ENCODE measurements at places on chromosomes 7 and 10.

DNA sequence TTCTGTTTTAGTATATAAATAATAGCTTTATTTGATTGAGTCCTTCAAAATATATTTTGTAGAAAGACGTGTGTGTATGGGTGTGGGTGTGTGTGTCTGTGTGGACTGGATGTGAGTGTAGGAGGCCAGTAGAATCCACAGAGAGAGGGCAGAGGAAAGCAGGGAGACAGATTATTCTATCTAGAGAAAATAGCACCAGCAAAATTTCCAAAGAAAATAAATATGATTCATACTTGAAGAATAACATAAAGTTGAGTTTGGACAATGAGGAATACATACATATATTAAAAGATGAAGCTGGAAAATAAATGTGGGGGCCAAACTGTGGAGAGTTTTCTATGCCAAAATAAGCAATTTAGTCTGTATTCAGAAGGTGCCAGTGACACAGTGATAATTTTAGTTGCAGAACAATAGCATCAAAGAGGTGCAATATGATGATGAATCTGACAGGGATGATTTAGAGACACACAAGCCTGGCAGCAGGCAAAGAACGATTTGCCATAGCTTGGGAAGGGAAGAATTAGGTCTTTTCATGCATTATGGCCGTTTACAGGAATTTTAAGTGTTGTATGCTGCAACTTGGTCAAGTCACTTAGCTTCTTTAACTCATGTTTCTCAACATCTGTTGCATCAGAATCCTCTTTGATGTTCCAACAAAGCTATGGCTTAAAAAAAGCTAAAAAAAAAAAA, 121.3 kb downstream of the SEMA3A start:
- H3K4me3 ChIP-seq, result no peak overlapping the region
- no peaks in the 10 kb centered on the region for H3K36me3 ChIP-seq
- no peak for DNase-seq
- H3K27me3 ChIP-seq, result no peaks in the 10 kb centered on the region
- no peaks in the 10 kb centered on the region for H3K4me1 ChIP-seq
- H3K27ac ChIP-seq, result no peak overlapping the region

- no peak overlapping the region for H3K4me3 ChIP-seq
- DNase-seq, result no peak
- H3K27ac ChIP-seq, result no peak overlapping the region
- H3K36me3 ChIP-seq, result no peaks in the 10 kb centered on the region
- H3K4me1 ChIP-seq, result no peaks in the 10 kb centered on the region
Observed at GRCh38 chr7:109552017-109552416, 982.3 kb downstream of the DNAJB9 start.

DNA sequence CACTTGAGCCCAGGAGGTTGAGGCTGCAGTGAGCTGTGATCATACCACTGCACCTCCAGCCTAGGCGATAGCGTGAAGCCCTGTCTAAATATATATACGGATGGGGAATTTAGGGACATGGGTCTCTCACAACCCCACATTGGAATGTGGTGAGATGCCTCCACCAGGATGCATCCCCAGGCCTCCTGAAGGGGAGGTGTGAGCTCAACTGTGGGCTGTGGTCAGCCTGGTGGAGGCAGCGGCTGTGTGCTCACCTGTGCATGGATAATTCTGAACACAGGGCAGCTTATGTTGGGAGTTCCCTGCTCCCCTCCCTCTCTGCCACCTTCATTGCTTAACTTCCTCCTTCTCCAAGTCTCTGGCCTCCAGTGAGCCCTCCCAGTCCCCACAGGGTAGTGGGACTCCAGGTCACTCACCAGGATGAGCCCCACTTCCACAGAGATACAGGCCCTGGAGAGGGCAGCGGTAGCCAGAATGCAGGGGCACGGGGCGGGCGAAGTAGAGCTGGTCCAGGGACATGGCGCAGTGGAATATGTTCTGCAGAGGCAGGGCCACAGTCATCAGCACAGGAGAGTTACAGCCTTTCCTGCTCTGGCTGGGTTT, 30.4 kb downstream of the PYROXD2 start:
- DNase-seq, result no peak
- H3K4me3 ChIP-seq, result no peak overlapping the region
- no peaks in the 10 kb centered on the region for H3K4me1 ChIP-seq
- no peaks in the 10 kb centered on the region for H3K36me3 ChIP-seq

DNA sequence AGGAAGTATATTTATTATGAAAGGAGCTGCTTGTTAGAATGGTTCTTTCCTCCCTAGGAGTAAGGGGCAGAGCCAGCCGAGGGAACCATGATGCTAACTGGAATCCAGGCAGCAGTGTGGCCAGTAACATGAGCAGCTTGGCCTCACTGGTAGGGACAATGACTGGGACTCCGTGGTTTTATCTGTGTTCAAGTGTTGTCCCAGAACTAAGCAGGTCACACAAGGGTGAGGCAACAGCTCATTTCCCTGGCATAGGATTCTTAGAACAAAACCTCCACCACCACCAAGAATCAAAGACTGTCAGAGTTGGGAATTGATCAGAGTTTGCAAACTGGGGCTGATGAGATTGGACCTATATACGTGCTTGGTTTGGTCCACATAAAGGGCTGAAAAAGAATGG, 138.9 kb upstream of the COBL start:
- no peak for DNase-seq
- H3K27me3 ChIP-seq, result peaks cover 3% of the 10 kb centered on the region
- no peak overlapping the region for H3K4me3 ChIP-seq
- H3K36me3 ChIP-seq, result no peaks in the 10 kb centered on the region
- H3K27ac ChIP-seq, result no peak overlapping the region
- H3K4me1 ChIP-seq, result no peaks in the 10 kb centered on the region

- H3K27me3 ChIP-seq, result no peaks in the 10 kb centered on the region
- H3K4me1 ChIP-seq, result peaks cover 5% of the 10 kb centered on the region
- no peak overlapping the region for H3K4me3 ChIP-seq
- no peak for DNase-seq
- peaks cover 13% of the 10 kb centered on the region for H3K36me3 ChIP-seq
Observed at GRCh38 chr10:43177595-43177994, 39.4 kb downstream of the CSGALNACT2 start.

- no peaks in the 10 kb centered on the region for H3K36me3 ChIP-seq
- H3K4me1 ChIP-seq, result no peaks in the 10 kb centered on the region
- DNase-seq, result no peak
- no peak overlapping the region for H3K4me3 ChIP-seq
- no peak overlapping the region for H3K27ac ChIP-seq
Observed at GRCh38 chr7:88401009-88401623, 94.4 kb upstream of the STEAP4 start.

DNA sequence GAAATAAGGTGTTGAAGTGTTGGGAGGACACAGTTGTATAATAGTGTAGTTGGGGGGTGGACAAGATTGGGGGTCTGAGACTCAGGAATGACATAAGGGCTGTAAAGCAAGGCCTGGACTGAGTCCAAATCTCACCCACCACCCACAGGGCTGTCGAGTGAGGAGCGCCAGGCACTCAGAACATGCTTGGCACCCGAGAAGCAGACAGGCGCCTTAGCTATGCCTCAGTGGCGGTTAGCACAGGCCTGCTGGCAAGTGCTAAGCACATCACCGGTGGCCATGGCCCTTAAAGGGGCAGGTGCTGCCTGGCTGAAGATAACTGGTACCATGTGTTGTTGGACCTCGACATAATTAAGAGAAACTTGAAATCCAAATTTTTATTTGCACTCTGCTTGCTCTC, 90.7 kb downstream of the COL13A1 start:
- H3K27ac ChIP-seq, result no peak overlapping the region
- no peak for DNase-seq
- no peaks in the 10 kb centered on the region for H3K4me1 ChIP-seq
- no peaks in the 10 kb centered on the region for H3K27me3 ChIP-seq
- H3K36me3 ChIP-seq, result no peaks in the 10 kb centered on the region
- no peak overlapping the region for H3K4me3 ChIP-seq

DNA sequence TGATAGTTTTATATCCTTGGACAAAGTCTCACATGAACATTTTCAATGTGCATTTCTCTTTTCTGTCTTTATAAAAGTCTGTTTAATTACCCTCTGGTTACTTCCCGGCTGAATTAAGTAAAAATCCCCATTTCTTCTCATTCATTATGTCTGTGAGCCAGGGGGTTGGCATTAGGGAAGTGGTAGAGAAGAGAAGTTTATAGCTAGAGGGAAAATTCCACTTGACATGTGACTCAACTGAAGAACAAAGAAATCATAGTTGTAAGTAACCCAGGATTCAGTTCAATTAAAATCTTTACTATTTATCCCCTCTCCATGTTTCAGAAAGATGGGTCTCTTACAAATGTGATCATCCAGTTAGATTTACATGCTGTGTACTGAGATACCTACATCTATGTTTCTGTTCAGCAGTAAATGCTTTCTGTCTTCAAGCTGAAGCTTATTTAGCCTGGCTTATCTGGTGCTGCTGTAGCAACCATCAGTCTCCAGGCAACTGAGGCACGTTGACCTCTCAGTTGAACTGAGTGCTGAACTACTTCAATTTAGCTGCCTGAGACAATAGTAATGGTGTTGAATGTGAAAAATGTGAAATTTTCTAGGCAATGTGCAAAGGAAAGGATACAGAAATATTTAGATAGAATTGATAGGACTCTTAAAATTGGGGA, 181.6 kb downstream of the MLLT10 start:
- H3K4me1 ChIP-seq, result no peaks in the 10 kb centered on the region
- DNase-seq, result no peak
- H3K27ac ChIP-seq, result no peak overlapping the region
- H3K36me3 ChIP-seq, result peaks cover 23% of the 10 kb centered on the region
- no peak overlapping the region for H3K4me3 ChIP-seq

DNA sequence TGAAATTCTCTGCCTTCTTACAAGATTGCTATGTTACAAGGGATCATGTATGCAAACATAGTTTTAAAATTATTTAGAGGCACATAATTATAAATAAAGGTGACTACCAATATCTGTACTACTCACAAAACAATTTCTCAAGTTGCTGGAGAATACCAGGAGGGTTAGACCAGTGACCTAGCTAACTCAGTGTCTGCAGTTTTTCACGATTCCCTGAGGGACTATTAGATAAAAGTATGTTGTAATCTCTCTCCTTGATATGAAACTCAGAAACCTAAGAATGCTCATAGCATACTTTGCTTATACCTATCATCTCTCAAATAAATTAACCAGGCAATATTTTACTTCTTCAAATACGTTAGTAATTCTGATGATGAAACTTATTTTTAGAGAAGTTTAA, 534.0 kb upstream of the ANKRD30A start:
- no peaks in the 10 kb centered on the region for H3K4me1 ChIP-seq
- no peak for DNase-seq
- no peaks in the 10 kb centered on the region for H3K27me3 ChIP-seq
- no peak overlapping the region for H3K27ac ChIP-seq
- no peaks in the 10 kb centered on the region for H3K36me3 ChIP-seq

DNA sequence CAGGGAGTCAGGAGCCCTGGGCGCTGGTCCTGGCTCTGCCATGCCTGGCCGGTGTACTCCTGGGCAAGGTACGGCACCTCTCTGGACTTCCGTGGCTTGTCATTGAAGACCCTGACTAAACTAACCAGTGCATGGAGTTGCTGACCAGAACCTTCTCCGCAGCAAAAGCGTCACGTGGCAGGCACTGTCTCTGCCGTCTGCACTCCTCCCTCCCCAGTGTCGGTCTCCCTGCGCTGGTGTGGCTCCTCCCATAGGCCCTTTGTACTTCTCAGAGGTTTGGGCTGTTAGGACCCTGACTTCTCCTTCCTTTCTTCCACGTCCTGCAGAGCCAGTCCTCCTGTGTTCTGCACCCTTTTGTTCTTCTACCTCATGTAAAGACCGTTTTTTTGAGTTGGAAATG, 100.6 kb upstream of the CREB5 start:
- no peak overlapping the region for H3K4me3 ChIP-seq
- no peaks in the 10 kb centered on the region for H3K4me1 ChIP-seq
- H3K36me3 ChIP-seq, result no peaks in the 10 kb centered on the region
- H3K27ac ChIP-seq, result no peak overlapping the region

GRCh38 chr10:31149835-31150512, 118.3 kb upstream of the ZNF438 start:
- H3K4me1 ChIP-seq, result no peaks in the 10 kb centered on the region
- no peak overlapping the region for H3K27ac ChIP-seq
- no peak overlapping the region for H3K4me3 ChIP-seq
- no peak for DNase-seq
- no peaks in the 10 kb centered on the region for H3K27me3 ChIP-seq
- H3K36me3 ChIP-seq, result no peaks in the 10 kb centered on the region

- H3K36me3 ChIP-seq, result no peaks in the 10 kb centered on the region
- no peak overlapping the region for H3K27ac ChIP-seq
Observed at GRCh38 chr7:118013252-118014010, 140.2 kb upstream of the CTTNBP2 start.

GRCh38 chr10:112675560-112676083, 228.6 kb downstream of the VTI1A start:
- H3K27me3 ChIP-seq, result no peaks in the 10 kb centered on the region
- no peaks in the 10 kb centered on the region for H3K4me1 ChIP-seq
- DNase-seq, result no peak
- H3K27ac ChIP-seq, result no peak overlapping the region
- no peaks in the 10 kb centered on the region for H3K36me3 ChIP-seq
- H3K4me3 ChIP-seq, result no peak overlapping the region

GRCh38 chr10:93193906-93194305, 120.2 kb downstream of the CYP26A1 start:
- no peak overlapping the region for H3K4me3 ChIP-seq
- H3K27me3 ChIP-seq, result no peaks in the 10 kb centered on the region
- no peaks in the 10 kb centered on the region for H3K36me3 ChIP-seq
- no peak for DNase-seq
- no peak overlapping the region for H3K27ac ChIP-seq

- no peak overlapping the region for H3K4me3 ChIP-seq
- H3K27me3 ChIP-seq, result no peaks in the 10 kb centered on the region
- no peaks in the 10 kb centered on the region for H3K36me3 ChIP-seq
- DNase-seq, result no peak
- no peak overlapping the region for H3K27ac ChIP-seq
- no peaks in the 10 kb centered on the region for H3K4me1 ChIP-seq
Observed at GRCh38 chr10:5831446-5831782, 18.2 kb upstream of the GDI2 start.

GRCh38 chr10:100776671-100777070, 31.3 kb downstream of the PAX2 start:
- no peak overlapping the region for H3K27ac ChIP-seq
- no peaks in the 10 kb centered on the region for H3K36me3 ChIP-seq
- no peak overlapping the region for H3K4me3 ChIP-seq
- no peak for DNase-seq
- H3K27me3 ChIP-seq, result no peaks in the 10 kb centered on the region

GRCh38 chr7:128153436-128153835, 87.6 kb upstream of the LEP start:
- H3K4me3 ChIP-seq, result no peak overlapping the region
- no peaks in the 10 kb centered on the region for H3K36me3 ChIP-seq
- no peak overlapping the region for H3K27ac ChIP-seq
- DNase-seq, result no peak
- no peaks in the 10 kb centered on the region for H3K4me1 ChIP-seq
- no peaks in the 10 kb centered on the region for H3K27me3 ChIP-seq

DNA sequence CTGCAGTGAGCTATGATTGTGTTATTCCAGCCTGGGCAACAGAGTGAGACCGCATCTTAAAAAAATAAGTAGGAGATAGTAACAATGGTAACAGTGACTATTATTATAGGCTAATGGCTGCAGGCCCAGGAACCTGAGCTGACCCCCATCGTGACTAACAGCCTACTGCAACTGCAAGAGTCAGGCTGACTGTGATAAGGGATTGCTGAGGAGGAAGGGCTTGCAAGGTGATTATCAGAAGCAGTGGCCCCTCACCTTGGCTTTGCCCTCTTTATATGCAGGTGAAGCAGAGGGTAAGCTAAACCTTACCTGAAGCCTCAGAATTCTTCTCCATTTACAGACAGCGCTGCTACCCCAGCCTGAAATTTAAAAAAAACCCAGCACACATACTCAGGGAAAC, 83.9 kb upstream of the SDK1 start:
- no peak for DNase-seq
- H3K27ac ChIP-seq, result no peak overlapping the region
- H3K4me3 ChIP-seq, result no peak overlapping the region
- H3K4me1 ChIP-seq, result peaks cover 5% of the 10 kb centered on the region
